Spinal cord (tissue), 10 donors: ENCODE measurements at places on chromosomes 12 and 14. TPM values are rescaled to one million over a fixed set of nuclear protein-coding genes. Genes with fewer than 3 reads are reported as not detected.

DNA sequence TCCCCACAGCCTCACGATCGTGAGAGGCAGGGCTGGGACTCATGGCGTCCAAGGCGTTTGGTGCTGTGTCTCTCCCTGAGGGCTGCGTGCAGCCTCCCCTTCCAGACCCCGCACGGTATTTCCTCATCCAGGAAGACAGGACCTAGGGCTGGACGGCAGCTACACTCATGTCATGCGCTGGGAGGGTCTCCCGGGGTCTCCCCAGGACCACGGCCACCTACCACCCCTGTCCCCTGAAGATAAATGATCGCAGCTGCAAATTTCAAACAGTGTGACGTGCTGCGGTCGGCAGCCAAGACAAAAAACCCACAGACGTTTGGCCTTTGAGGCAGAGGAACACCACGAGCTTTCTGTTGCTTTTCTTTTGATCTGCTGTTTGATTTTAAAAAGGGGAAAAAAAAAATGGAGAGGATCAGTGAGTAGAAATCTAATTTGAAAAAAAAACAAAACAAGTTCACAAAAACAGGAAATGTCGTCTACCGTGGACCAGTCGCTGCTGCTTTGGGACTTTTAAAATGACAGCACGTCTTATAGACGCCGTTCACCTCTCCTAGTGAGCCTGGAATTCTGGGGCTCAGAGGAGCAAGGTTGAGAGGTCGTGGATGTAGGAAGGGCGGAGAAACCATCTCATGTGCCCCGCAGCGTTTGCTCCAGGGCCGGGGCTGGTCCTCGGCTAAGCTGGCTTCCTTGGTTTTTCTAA, 237.6 kb downstream of the SLC41A2 start:
- DNase-seq, result no peak
- H3K27ac ChIP-seq, result peak overlapping the region; percentile 41
- no peaks in the 10 kb centered on the region for H3K27me3 ChIP-seq
- no peaks in the 10 kb centered on the region for H3K36me3 ChIP-seq

The KRT83 gene
- not detected for total RNA-seq

DNA sequence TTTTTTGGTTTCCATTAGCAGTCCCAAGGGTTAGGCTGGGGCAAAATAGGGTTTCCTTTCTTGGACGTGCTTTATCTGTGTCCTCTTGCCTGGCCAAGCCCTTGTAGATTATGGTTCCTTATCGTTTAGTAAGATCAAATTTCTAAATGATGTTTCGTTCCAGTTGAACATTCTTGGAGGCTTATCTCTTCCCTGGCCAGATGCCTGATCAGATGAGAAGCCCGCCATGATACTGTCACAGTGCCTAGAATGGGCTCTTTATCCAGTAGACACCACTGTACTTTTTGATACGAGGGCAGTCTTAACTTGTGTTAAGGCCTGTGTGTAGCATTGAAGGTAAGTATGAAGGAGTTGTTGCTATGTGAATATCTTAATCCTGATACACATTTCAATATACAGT, 76.1 kb upstream of the TMEM263 start:
- H3K27ac ChIP-seq, result no peak overlapping the region
- H3K27me3 ChIP-seq, result no peaks in the 10 kb centered on the region
- H3K4me3 ChIP-seq, result no peak overlapping the region

The NDRG2 gene
- total RNA-seq, result 233 TPM

DNA sequence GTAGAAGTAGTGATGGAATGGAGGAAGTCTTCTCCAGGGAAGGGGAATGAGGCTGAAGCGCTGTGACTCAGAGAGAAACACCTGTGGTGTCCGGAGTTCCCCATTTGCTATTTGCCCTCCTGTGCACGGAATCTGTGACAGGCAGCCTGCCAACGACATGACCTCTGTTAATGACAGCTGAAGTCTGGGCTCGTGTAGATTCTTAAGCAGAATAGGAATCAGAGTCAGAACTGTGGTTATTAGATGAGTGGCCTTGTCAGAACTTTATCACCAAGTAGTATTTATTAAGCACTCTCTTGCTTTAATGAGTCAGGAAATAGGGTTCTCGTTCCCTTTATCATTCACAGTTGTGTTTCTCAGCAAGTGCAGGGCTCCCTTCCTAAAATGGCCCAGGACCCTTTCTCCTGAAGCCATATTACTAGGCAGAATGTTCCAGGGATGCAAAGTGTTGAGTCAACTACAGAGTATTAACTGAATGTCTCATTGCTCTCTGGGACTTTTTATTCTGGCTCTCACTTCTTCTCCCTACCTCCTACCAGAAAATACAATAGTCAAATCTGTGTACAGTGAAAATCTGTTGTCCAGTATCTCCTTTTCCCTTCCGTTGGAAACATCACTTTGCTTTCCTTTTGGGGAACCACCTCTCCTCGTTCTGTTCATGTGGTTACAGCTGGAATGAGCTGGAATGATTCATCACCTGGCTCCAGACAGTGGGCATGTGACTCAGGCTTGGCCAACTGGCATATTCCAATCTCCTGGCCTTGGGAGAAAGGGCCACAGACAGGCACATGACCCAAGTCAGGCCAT, 77.8 kb upstream of the MAX start:
- no peak overlapping the region for H3K4me3 ChIP-seq
- H3K27ac ChIP-seq, result no peak overlapping the region
- no peaks in the 10 kb centered on the region for H3K4me1 ChIP-seq

The PPFIBP1 gene
- total RNA-seq, result 104 TPM

- peaks cover 38% of the 10 kb centered on the region for H3K4me1 ChIP-seq
- no peak for DNase-seq
Observed at GRCh38 chr14:64726585-64726890, 22.3 kb downstream of the PLEKHG3 start.
